Aorta (tissue), 5 donors: ENCODE measurements at places on chromosomes 6 and 20. TPM values are rescaled to one million over a fixed set of nuclear protein-coding genes. Genes with fewer than 3 reads are reported as not detected.

The THEMIS gene
- 0.68 TPM for total RNA-seq

The IP6K3 gene
- total RNA-seq, result 1.0 TPM

DNA sequence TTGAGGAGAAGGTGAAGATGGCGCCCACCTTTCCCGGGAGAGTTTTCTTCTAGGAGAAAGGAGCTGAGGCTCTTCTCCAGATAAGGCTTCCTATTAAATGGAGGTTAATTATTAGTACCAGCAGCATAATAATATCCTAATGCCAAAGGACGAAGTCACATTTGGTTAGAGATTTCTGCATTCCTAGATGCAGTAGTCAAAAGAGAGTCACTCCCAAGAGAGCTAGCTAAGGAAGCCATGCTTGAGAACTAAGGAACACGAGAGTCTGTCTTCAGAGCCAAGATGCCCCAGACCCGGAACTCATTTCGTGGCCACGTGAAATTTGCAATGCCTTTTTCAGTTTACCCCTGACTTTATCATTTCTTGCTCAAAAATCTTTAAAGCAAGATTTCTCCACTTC, 132.7 kb downstream of the TSHZ2 start:
- no peak for DNase-seq

DNA sequence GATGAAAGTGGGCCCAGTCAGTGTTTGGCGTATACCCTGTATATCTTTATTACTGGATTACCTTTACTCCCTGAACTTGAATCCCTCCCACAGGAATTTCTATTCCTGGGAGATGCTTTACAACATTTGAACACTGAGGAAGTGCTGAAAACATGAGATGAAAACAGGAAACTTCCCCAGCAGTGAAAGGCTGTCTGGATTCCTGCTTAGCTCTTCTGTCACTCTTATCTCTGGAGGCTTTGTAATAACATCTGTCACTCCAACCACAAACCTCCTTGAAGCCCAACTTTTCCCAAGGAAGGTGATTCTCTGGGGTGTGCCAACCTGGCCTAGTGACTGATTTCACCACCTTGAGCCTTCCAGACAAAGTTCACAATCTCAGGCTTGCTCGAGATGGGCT, 264.5 kb upstream of the BMP2 start:
- DNase-seq, result no peak

DNA sequence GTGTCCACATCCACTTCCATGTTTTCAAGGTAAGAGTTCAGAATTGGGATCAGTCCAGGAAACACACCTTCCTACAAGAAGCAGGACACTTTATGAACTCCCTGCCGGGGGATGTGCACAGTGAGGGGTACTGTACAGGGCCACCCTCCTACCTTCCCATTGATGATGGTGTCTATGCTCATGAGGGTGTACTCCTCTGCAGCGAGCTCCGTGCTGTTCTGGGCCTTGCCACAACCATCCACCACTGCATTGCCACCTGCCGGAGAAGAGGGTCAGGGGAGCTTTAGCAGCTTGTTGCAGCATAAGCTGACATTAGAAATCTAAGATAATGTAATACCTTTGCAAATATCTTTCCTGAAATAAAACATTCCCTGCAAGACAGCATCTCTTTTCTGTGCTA, 44.8 kb downstream of the GCLC start:
- DNase-seq, result no peak

- DNase-seq, result peak; percentile 78
Measured at GRCh38 chr6:37242429-37243052, 15.0 kb upstream of the TBC1D22B start.

The LCA5 gene
- 7.6 TPM for total RNA-seq

- DNase-seq, result peak; percentile 70
Measured at GRCh38 chr6:160121981-160122380, 366 bp downstream of the SLC22A1 start.

The MOXD1 gene
- 1.2 TPM for total RNA-seq
